Gastroesophageal sphincter (tissue), 4 donors: ENCODE measurements at places on chromosomes 13 and 19.

GRCh38 chr19:56071151-56071550 lies 49.9 kb downstream of the ZNF787 start:
- no peak for ATAC-seq

DNA sequence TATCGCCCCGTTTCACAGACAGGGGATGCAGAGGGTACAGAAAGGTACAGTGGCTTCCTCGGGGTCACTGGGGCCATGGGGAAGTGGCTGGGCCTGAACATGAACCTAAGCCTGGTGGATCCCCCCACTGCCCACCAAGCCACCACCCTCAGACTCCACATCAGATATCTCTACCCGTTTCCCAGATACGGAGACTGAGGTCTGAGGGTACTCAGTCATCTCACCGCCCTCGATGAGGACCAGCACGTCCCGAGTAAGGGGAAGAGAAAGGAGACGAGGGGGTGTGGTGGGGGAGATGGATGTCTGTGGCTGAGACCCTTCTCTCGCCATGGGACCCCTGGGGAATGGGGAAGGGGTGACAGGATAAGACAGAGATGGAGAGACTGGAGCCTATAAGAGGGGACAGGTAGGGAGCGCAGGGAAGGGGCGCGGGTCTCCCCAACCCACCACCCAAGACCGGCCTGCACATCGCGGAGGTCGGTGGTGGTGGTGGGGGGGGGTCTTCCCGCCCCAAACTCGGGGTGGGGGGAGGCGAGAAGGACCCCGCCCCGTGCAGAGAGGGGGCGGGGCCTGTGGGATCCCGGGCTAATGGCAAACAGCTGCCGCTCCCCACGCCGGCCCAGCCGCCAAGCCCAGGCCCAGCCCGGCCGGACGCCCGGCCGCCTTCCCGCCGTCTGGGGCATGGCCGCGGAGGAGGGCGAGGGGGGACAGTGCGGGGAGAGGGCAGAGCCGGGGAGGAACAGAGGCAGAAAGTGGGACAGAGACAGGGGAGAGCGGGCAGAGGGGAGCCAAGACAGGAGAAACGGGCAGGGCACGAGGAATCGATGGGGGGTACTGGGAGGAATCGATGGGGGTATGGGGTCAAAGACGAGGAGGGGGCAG lies 698 bp downstream of the KANK2 start:
- peak; percentile 20 for ATAC-seq

GRCh38 chr13:48493851-48494250 lies 39.0 kb downstream of the RCBTB2 start:
- ATAC-seq: no peak

- ATAC-seq: no peak
Observed at GRCh38 chr13:34700155-34700554, 241.9 kb upstream of the NBEA start.
